ENCODE measurements at places on chromosomes 5 and 9.

DNA sequence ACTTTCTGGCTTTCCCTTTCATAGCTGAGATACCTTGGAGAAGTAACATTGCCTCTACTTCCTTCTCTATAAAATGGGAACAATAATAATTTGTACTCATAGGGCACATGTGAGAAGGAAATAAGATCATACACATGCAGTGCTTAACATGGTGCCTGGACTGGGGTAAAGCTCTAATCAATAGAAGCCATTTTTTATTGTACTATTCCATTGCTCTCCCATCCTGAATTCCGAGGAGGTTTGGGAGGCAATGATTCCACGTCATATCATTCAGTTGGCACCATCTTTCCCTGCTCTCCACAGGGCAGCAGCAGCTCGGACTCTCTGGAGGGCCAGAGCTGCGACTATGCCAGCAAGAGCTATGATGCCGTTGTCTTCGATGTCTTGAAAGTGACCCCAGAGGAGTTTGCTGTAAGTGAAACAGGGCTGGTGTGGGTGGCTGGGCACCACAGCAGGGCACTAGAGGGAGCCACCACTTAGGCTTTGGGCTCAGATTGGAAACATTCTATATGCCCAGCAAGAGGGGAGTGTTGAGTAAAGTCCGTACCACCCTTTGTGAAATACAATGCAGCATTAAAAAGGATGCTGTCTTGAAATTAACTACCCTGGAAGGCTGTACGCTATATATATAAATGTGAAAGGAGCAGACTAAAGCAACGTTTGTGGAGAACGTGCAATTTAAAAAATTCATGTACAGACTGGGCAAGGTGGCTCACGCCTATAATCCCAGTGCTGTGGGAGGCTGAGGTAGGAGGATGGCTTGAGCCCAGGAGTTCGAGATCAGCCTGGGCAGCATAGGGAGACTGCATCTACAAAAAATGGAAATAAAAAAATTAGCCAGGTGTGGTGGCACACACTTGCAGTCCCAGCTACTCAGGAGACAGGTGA is 51.2 kb downstream of the RALGPS1 start:
- peak; percentile 8 for DNase-seq

DNA sequence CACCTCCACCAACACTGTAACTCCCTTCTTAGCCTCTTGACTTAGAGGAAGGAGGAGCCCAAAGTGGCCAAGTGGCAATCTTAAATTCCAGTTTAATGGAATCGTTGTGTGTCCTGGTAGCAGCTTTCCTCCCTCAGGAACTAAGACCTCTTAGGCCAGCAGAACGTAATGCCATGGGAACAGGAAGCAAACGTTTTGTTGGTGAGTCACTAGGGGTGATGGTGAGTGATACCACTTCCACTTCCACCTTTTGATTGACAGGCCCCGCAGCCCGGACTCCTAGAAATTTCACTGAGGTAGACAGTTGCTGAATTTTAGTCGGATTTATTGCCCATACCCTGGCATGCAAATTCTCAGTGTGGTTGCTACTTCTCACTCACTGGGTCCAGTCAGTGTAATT is 94.2 kb upstream of the FBN2 start:
- no peak for DNase-seq

- DNase-seq = no peak
These were observed 53.7 kb downstream of the LMX1B start for GRCh38 chr9:126667190-126668055.

GRCh38 chr5:151706906-151707305 is 20.2 kb upstream of the SPARC start:
- DNase-seq = no peak

DNA sequence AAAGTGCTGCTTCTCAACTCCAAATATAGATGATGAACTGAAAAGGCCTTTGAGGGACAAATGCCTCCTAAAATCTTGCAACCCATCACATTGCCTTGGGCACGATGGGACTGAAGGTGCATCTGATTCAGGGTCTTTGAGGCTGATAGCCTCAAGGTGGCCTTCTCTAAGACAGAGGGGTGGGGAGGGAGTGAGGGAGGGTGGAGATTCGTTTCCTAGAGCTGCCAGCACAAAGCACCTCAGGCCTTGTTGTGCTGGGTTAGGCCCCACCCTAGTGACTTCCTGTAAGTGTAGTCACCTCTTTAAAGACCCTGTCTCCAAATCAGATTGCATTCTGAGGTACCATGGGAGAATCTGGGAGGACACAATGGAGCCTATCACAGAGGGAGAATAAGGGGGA is 57.1 kb downstream of the BARX1 start:
- DNase-seq = no peak

DNA sequence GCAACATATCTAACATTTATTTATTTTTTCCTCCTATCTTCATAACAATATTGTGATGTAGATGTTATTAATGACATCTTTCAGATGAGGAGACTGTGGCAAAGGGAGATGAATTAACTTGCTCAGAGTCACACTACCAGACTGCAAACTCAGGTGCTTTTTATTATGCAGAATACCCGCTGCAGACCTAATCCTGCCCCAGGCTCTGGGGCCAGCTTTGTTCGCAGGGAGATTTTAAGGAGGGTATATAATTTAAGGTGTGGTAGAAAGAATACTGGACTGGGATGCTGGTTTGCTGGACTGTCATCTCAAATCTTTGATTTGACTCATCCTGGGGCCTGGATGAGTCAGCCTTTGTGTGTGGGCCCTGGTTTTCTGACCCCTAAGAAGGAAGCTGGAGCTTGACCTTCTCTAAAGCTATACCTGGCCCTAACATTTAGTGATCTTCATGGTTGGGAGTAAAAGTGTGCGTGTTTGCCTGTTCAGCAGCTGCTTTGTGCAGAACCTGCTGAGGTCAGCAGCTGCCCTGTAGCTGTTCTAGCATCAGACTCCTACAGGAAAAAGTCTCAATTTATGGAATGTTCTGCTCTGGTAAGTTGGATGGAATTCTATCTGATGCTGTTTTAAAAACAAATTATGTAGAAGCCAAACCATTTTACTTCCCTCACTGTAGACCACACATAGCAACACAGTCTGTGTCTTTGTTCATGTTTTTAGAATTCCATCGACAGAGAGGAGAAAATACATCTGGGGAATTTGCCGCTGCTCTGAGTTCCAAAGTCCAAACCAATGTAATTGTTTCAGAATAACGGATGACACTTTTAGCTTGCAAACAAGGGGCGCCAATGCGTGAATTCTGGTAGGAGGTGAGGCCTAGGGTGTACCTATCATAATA is 4.5 kb downstream of the SLC36A1 start:
- no peak for DNase-seq

DNA sequence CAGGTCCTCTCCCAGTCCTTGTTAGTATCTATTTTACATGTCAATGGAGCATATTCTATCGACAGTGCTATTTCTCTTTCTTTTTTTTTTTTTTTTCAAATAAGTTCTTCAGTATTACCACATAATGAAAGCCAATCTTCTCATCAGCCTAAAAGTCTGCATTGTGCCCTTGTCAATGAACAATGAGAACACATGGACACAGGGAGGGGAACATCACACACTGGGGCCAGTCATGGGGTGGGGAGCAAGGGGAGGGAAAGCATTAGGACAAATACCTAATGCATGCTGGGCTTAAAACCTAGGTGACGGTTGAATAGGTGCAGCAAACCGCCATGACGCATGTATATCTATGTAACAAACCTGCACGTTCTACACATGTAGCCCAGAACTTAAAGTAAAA is 47.7 kb upstream of the TEX48 start:
- no peak for DNase-seq

GRCh38 chr5:169694091-169694625 is 57.1 kb downstream of the DOCK2 start:
- DNase-seq = no peak

DNA sequence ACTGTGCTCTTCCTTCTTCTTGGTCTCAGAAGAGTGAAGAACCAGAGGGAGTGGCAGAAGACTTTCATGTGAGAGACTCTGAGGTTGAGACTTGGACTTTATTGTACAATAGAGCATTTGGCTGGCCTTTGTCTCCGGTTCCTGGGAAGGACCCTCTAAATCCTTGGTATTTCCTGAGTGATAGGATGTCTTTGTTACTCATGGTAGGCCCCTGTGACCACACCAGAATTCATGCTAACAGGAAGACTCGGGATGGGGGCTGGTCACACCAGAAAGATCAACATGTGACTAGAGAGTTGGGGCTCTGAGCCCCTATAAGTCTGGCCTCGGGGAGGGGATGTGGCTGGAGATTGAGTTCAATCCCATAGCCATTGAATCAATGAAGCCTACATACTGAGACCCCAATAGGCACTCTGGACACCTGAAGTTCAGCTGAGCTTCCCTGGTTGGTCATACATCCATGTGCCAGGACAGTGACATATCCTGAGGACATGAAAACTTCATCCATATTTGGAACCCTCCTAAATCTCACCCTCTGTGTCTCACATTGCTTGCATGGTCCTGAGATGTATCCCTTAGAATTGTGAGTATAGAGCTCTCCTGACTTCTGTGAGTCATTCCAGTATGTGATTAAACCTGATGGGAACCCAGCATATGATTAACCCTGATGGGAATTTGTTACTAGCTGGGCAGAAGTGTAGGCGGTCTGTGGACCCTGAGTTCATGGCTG is 201.7 kb downstream of the GADD45G start:
- DNase-seq = no peak

DNA sequence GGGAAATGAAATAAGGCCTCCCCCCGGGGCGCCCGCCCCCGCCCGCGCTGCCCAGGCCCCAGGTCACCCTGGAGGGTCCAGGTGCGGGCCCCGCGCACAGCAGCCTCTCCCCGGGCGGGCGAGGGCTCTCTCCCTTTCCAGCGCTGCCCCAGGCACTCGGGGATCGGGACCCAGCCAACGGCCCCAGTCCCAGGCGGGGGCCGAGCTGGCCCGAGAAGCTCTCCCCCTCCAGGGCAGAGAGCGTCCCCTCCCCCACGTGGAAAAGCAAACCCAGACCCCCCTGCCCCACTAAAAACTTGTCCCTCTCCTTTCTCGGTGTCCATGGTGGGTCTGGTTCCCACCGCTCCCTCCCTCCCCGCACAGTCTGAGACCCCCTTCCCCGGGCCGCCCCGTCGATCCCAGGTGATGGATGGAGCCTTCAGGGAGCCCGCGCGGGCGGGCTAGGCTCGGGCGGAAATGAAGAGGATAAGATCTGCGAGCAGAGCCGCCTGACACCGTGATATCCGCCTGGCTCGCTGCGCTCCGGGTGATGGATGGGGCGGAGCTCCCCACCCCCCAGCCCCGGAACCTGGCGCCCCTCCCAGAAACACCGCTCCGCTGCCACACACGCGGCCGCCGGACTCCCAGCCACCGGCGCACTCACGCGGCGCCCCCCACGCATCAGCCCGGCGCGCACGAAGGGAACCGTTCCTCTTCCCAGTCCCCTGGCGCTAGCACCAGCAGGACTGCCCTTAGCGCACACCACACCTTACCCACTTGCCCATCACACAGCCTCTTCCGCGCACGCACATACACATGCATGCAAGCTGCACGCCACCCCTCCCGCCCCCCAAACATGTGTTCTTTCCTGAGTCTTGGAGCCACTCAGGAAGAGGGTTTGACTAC is 81.7 kb upstream of the ZBTB43 start:
- no peak for DNase-seq

DNA sequence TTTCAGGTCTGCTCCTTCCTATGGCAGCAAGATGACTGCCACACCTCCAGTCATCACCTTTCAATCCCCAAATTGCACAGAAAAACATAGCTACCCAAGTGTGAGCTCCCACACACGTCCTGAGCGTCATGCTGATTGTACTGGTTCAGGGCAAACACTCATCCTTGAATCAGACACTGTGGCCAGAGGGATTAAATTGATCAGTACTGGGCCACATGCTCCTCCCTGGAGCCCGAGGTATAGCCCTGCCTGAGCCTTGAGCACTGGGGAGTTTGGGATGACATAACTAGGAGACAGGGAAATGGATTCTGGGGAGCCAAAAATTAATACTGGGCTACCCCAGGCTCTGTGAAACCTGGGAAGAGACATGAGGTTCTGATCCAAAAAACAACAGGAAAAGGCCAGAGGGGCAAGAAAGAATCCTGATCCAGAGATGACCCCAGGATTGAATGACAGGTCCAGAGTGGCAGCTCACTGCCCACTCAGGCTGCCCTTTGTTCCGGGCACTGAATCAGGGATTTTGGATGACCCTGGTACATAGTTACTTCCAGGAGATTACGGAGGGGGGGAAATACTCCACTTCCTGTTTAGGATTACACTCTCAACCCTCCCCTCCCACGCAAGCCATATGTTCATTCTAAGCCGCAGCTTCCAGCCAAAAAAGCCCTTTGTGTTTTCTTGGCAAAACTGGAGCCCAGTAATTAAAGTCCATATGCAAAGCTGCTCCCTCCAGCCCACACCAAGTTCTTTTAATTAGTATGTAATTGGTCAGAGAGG is 141.6 kb upstream of the SPRY4 start:
- DNase-seq = no peak

- DNase-seq = no peak
These were observed at the start of gene SUSD1 for GRCh38 chr9:112174965-112175795. Gene SUSD1, minus strand, starts transcription at chr9:112175297. Its CDS starts 62 bp downstream, at chr9:112175235.

GRCh38 chr9:28212979-28213378 is 639.7 kb upstream of the C9orf72 start:
- no peak for DNase-seq

DNA sequence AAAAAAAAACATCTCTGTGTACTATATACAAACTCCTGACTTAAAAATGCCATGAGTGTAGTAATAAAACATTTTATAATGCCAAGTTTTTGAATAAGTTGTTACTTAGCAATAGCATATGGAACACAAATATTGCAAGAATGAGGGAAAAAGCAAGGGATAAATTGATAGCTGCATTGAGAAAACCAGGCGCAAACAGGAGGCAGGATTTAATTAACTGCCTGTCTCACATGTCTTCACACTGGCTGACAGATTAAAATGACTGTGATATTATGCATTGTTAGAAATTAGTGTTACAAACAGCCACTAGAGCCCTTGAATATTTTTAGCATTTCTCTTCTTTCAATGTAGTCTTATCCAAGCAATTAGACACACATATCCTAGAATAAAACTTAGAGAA is 1817.5 kb upstream of the NUDT12 start:
- DNase-seq = no peak

GRCh38 chr9:28922891-28923290 is 1349.6 kb upstream of the C9orf72 start:
- no peak for DNase-seq

DNA sequence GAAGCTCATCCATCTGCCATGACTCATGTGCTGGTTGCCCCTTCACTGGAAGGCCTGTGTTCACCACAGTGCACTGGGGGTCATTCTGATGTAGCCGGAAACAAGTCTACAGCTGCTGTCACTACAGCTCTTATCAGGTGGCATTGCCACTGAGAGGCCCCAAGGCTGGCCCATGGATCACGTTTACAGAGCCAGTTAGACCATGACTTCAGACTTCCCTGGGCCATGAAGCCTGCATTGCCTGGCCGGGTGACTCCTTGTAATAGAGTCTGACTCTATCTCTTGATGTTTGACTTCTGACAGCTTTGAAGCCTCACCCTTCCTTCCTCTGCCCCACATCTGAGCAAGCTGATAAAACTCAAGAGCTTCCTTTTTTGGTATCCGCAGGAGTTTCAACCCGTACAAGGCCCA is 473.5 kb upstream of the DAP start:
- DNase-seq = no peak

Measured in NCI-H2107 (cell line).